SHP77 (cell line): ENCODE measurements at places on chromosomes 13 and 19.

GRCh38 chr13:54934121-54934520, 1905.5 kb downstream of the OLFM4 start:
- no peak for DNase-seq

DNA sequence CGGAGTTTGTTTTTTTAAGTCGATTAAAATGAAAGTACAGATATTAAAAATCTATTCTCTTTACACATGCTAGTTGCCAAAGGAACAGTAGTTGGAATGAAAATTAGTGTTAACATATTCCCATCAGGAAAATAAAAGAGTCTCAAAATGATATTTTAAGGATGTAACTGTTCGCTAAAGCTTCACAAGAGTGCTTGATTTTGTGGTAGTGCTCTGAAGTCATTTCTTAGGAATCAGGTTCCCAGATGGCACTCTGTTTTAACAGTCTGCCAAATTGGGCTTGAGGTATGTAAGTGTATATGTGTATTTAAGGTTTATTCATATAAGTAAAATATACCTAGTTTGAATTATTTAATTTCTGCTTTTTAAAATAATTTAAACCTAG, 128.8 kb downstream of the LMO7 start:
- DNase-seq, result no peak

GRCh38 chr13:21321269-21321668, 137.8 kb downstream of the ZDHHC20 start:
- no peak for DNase-seq

GRCh38 chr13:114021464-114022308, 47.8 kb upstream of the C13orf46 start:
- DNase-seq, result peak; percentile 63

GRCh38 chr19:31675193-31675913, 326.1 kb upstream of the TSHZ3 start:
- DNase-seq, result no peak

DNA sequence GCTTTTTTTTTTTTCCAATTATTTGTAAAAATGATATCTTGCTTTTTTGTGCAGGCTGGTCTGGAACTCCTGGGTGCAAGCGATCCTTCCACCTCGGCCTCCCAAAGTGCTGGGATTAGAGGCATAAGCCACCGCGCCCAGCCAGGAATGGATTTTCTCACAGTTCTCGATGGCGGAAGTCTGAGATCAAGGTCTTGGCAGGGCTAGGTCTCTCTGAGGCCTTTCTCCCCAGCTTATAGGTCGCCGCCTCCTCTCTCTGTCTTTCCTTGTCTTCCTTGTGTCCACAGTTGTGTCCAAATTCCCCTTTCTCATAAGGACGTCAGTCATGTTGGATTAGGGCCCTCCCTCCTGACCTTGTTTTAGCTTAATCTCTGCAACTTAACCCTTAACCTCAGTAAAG, 200.5 kb downstream of the UQCRFS1 start:
- no peak for DNase-seq

- no peak for DNase-seq
Observed at GRCh38 chr13:26021956-26022355, 29.9 kb downstream of the SHISA2 start.

- DNase-seq, result no peak
Observed at GRCh38 chr19:3062165-3063105, at the start of gene TLE5. Gene TLE5 (minus strand): TSS chr19:3062495. CDS start chr19:3062200, 295 bp downstream.

- peak; percentile 82 for DNase-seq
Observed at GRCh38 chr13:106536244-106537034, 977 bp upstream of the EFNB2 start.

GRCh38 chr13:59495936-59496512, 667.7 kb downstream of the DIAPH3 start:
- DNase-seq, result no peak

DNA sequence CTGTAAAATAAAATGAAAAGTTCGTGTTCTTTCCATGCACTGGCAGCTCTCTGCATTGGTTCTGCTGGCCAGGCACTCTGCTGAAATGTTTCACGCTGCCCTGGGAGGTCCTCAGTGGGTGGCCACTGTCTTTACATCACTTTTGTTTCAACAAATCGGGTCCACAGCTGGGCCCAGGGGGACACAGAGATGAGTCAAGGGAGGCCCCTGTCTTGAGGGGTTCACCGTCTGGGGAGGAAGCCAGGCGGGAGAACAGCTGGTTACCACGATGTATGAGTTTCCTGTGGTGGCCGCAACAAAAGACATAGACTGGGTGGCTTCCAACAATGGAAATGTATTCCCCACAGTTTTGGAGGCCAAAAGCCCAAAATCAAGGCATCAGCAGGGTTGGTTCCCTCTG, 5.1 kb upstream of the KLF2 start:
- DNase-seq, result no peak

- DNase-seq, result peak; percentile 16
Observed at GRCh38 chr13:94595001-94595949, 677 bp downstream of the TGDS start.

DNA sequence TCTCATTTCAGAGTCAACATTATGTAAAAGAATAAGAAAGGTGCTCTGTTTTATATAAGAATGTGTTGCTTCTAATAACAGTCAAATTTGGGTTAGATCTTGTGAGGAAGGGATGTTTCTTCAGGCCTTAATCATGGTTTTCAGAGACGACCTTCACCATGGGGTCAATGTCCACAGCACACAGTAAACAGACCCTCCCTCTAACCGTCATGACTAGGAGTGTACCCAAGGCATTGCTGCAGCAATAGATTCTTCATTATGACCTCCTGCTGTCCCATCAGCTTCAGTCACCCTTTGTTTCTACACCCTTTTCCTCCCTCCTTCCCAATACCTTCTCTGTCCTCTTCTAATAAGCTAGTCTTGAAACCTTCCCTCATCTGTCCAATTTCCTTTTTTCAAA, 15.7 kb downstream of the SERPINE3 start:
- DNase-seq, result no peak

GRCh38 chr19:14072535-14073260, at the start of gene MISP3:
Gene MISP3 (plus strand): TSS chr19:14072786. CDS start chr19:14073310, 524 bp downstream.
- peak; percentile 64 for DNase-seq

- no peak for DNase-seq
Observed at GRCh38 chr19:40583283-40583682, 6.6 kb downstream of the SHKBP1 start.

GRCh38 chr19:1227304-1228054, 10.3 kb downstream of the CBARP start:
- DNase-seq, result no peak

GRCh38 chr13:30196025-30196424, 111.3 kb downstream of the KATNAL1 start:
- DNase-seq, result peak; percentile 84
